GM20000 (cell line): ENCODE measurements at places on chromosomes 12 and 14.

- DNase-seq: no peak
Observed at GRCh38 chr12:56315249-56315621, 553 bp downstream of the CNPY2 start.

GRCh38 chr12:20548611-20549010, 146.5 kb upstream of the SLCO1C1 start:
- no peak for DNase-seq

GRCh38 chr12:116977465-116978380, 67.0 kb downstream of the FBXW8 start:
- DNase-seq: no peak

- DNase-seq: peak; percentile 4
Observed at GRCh38 chr12:91778091-91778832, 367.4 kb downstream of the BTG1 start.

- no peak for DNase-seq
Observed at GRCh38 chr14:64674829-64675228, 29.4 kb upstream of the PLEKHG3 start.

- DNase-seq: no peak
Observed at GRCh38 chr14:24965934-24966578, 83.9 kb downstream of the STXBP6 start.

- DNase-seq: no peak
Observed at GRCh38 chr12:91432089-91432488, 249.5 kb upstream of the DCN start.

DNA sequence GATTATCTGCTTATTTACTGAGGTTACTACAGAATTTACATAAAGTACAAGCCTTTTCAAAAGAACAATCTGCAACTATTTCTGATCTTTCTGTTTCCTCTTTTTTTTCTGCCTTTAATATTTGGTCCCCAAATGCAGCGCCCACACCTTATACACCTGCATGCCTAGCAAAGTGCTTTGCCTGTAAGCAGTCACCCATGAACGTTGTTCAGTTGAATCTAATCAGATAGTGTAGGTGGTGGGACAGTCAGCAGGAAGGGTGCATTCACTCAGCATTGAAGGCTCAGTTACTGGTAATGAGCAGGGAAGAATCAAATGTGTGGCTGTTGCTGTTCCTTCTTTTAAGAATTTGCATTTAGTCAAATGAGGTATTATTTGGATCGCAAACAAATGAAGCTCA, 108.4 kb downstream of the GPR135 start:
- peak; percentile 24 for DNase-seq

DNA sequence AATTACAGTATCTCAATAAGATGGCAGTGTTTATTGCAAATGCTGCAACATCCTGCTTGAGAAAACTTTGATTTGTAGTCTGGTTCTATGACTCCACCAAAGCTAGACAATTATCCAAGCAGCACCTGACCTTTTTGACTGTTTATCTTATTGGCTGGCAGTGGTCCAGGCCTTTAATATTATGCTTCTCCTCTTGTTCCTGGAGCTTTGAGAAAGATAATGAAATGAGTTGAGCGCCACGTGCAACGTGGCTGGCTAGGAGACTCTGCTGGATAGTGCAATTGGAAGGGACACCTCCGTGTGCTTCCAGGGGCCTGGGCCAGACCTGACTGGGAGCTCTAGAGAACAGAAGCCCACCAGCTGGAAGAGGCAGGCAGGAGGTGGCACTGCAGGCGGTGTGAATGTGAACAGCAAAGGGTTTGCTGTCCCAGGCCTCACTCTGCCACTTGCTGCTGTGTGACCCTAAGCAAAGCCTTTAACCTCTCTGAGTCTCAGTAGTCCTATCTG, 349.3 kb downstream of the CACNA1C start:
- no peak for DNase-seq

- DNase-seq: no peak
Observed at GRCh38 chr14:68573126-68573525, 219.7 kb downstream of the ZFP36L1 start.

GRCh38 chr12:67669217-67669933, 20.8 kb downstream of the DYRK2 start:
- DNase-seq: no peak

DNA sequence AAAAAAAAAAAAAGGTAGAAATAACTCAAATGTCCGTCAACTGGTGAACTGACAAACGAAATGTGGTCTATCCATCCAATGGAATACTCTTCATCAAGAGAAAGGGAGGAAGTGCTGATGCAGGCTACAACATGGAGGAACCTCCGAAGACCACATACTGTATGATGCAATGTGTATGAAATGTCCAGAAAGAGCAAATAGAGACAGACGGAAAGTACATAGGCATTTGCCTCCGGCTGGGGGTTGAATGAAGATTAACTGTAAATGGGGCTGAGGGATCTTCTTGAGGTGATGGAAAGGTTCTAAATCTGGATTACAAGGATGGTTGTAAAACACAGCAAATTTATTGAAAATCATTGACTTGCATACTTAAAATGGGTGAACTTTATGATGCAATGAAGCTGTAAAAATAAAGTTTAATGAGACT, 35.4 kb downstream of the DLK1 start:
- no peak for DNase-seq

DNA sequence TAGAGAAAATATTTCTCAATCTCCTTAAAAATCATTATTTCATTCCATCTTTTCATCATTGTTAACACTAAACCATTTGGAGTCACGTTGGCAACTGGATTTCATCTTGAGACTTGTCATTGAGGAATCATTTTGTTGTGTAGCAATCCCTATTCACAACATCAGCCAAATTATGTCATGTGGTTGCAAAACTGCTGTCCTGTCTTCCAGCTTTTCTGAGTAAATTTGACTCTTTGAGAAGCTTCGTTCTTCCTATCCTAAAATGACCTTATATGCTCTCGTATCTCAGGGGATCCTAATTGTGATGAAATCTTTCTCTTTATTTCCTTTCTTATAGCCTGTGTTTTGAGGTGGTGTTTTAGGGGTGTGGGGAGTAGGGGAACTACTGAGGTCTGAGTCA, 30.6 kb upstream of the KICS2 start:
- no peak for DNase-seq

DNA sequence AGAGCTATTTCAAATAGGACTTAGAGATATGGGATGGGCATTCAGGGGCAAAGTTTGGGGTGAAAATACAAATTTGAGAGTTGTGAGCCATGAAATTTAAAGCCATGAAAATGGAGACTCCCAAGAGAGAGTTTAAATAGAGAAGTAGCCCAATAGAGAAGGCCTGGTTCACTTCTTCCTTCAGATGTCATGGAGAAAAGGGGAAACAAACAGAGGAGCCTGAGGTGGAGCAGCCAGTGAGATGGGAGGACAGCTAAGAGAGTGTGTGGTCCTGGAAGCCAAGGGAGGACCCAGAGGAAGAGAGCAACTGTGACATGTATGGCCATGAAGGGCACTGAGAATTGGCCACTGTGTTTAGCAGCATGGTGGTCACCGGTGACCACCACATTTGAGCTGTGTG, 12.3 kb upstream of the DYNLL1 start:
- no peak for DNase-seq

DNA sequence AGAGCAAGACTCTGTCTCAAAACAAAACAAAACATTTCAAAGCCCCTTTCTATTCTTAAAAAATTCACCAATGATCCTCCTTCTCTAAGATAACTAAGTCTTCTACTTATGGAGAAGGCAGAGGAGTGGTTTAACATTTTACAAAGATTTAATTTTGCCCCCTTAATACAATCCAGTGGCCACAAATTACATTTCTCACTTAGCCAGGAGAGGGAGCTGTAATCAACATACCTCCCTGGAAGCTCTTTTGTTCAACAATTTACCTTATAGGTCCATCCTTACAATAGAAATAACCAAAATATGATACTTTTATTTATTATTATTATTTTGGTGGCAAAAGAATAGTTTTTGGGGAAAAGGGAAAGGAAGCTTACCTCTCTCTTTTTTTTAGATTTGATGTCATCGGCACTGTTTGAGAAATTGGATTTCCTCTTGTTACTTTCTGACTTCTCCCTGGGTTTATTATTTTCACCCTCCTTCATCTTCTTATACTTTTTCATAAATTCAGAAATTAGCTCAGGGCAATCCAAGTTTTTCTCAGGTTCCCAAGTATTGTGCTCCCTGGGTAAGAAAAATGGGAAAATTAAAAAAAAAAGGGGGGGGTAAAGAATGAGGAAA, 28.1 kb downstream of the CBX5 start:
- DNase-seq: peak; percentile 65

- peak; percentile 75 for DNase-seq
Observed at GRCh38 chr14:102593061-102593824, 794 bp downstream of the RCOR1 start.

DNA sequence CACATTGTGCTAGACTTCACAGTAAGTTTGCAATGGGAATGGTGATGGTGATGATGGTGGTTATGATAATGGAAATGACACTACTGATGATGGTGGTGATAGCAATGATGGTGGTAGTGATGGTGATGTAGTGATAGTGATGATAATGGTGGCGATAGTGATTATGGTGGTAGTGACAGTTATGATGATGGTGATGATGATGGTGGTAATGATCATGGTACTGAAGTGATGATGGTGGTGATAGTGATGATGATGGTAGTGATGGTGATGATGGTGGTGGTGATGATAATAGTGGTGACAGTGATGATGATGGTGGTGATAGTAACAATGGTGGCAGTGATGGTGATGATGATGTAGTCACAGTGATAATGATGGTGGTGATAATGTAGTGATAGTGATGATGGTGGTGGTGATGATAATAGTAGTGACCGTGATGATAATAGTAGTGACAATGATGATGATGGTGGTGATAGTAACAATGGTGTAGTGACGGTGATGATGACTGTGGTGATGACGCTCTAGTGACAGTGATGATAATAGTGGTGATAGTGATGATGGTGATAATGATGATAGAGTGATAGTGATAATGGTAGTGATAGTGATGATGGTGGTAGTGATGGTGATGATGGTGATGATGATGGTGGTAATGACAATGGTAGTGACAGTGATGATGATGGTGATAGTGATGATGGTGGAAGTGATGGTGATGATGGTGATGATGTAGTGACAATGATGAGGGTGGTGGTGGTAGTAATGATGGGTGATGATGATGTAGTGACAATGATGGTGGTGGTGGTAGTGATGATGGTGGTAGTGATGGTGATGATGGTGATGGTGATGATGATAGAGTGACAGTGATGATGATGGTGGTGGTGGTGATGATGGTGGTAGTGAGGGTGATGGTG, 222.9 kb upstream of the PWP1 start:
- no peak for DNase-seq

DNA sequence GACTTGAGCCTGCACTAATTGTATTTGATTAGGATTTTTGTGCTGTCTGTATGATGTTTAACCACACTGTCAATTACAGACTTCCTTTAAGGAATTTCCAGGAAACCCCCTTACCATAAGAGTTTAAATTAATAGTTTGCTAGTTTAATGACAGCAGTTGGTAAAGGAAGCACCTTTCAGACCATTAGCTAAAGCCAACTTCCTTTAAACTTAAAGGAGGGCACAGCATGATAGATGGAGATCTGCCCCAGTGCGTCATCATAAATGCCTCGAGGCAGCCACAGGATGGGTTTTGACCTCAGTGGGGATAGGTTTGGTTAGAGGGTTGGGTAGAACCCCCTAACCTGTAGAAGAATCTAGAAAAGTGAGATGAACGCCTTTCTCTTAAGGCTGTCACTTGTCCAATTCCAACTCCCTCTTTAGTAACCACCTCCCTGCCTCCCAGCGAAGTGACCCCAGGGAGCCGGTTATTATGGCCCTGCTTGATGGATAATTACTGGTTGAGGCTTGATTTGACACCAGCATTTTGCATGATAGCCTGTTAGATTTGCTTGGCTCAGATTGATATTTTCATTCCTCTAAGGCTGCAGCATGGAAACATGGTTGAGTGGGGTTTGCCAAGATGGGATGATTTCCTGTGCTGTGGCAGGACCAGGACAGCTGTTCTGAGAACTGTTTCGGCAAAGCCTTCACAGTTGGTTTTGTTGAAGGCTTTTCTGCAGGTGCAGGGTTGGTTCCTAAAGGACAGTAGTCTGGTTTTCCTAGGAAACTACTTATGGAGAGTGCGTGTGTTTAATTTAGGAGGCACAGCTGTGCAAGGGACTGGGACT, 62.7 kb downstream of the CHST11 start:
- DNase-seq: no peak

GRCh38 chr12:74393272-74393671, 144.4 kb upstream of the ATXN7L3B start:
- DNase-seq: no peak

- no peak for DNase-seq
Observed at GRCh38 chr14:70810621-70811020, 1.3 kb upstream of the MAP3K9 start.

DNA sequence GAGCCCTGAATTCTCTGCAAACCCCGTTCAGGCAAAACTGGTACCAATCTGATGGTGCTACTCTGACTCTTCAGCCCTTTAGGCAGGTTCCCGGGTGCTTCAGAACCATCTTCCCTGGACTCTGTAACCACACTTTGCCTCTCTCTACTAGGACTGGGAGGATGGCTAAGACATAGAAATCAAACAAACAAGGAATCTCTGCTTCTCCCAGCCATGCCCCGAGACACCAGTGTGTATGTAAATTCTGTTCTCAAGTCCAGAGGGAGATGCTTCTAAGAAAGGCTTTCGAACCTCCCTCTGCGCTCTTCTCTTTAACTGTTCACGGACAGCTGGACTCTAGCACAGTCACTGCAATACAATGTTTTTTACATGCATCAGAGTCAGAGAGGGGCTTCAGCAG, 1.9 kb upstream of the KCNK10 start:
- no peak for DNase-seq

GRCh38 chr12:49863946-49864797, 21.3 kb upstream of the BCDIN3D start:
- no peak for DNase-seq

DNA sequence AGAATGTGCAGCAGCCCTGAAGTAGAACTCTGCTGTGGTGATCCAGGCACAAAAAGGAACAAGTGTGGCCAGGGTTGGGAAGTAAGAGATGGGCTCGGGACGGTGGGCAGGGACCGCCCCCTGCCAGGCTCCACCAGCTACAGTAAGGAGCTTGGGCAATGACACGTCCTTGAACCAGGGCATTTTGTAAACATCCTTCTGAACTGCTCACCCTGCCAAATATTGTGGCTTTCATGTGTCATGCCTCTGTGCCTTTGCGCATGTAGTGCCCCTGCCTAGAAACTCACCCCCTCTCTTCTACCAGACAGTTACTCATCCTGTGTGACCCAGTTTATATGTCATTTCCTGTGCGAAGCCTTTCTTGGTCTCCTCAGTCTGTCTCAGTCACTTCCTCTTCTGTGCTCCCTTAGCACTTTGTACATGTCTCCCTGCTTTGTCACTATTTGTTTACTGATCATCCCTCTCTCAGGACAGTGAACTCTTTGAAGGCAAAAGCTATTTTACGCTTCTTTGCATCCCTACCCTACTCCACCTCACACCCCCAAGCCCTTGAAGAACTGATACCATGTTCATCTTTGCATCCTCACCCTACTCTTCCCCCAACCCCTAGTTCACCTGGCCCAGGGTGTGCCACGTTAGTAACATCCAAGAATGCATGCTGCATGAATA, 108.9 kb upstream of the PLEKHG7 start:
- DNase-seq: peak; percentile 76
